NCI-H2081 (cell line): ENCODE measurements at places on chromosomes 6 and 20.

- no peak for DNase-seq
Observed at GRCh38 chr6:34070315-34071135, 75.4 kb downstream of the GRM4 start.

DNA sequence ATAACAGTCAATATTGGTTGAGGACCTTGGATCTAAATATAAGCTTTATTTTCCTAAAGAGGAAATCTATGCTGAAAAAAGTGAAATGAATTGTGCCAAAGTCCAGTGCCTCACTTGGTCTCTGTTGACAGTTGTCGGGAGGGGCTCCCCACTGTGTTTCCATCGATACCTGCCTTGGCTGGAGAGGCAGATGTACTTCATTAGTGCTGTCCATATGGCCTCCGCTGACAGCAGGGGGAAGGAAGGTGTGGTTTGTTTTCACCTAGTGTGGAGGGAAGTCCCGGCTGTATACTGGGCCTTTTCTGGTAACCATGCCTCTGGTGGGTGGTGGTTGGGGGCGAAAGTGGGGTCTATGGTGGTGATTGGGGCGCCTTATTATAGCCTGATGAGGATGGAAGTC lies 42.7 kb downstream of the CD2AP start:
- peak; percentile 52 for DNase-seq

DNA sequence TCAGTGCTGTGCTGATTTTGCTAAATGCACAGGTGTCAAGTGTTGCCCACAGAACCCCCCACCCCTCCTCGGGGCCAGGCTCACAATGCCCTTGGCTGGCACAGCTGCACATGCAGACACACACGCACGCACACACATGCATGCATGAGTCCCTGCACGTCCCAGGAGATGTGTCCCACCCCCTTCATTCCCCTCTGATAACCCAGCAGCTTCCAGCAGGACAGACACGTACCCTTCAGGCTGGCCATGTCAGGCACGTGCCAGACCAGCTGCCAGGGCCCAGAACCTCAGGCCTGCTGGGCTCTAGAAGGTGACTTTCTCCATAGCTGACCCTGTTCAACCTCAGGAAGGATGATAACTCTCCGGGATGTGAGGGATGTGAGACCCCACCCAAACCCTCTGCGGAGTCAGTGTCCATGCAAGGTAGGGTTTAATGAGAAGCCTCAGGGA lies 44.4 kb downstream of the MRPL14 start:
- DNase-seq, result no peak

GRCh38 chr6:38871741-38872568 lies 156.8 kb downstream of the DNAH8 start:
- peak; percentile 43 for DNase-seq

DNA sequence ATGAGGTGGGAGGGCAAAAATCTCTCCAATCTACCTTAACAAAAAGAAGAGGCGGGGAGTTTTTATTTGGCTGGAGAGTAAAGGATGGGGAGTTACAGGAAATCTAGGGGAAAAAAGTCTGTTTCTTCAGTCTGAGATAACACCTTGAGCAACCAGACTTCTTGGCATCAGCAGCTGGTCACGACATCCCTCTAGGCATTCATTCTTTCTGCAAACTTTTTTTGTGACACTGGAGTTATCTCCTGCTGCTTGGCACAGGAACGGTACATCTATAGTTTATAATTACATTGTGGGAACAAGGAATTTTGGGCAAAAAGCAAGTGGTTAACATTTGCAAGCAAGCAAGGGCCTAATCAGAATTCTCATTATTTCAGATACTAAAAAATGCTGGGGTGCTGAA lies 50.6 kb upstream of the IFNGR1 start:
- DNase-seq, result no peak

- DNase-seq, result no peak
Observed at GRCh38 chr6:105028898-105029297, 72.0 kb downstream of the LIN28B start.

GRCh38 chr20:55283889-55284288 lies 721.4 kb downstream of the CBLN4 start:
- no peak for DNase-seq

GRCh38 chr20:48843057-48843806 lies 15.4 kb upstream of the PREX1 start:
- no peak for DNase-seq

- DNase-seq, result no peak
Observed at GRCh38 chr6:73028124-73028766, 197.1 kb downstream of the KHDC1L start.

DNA sequence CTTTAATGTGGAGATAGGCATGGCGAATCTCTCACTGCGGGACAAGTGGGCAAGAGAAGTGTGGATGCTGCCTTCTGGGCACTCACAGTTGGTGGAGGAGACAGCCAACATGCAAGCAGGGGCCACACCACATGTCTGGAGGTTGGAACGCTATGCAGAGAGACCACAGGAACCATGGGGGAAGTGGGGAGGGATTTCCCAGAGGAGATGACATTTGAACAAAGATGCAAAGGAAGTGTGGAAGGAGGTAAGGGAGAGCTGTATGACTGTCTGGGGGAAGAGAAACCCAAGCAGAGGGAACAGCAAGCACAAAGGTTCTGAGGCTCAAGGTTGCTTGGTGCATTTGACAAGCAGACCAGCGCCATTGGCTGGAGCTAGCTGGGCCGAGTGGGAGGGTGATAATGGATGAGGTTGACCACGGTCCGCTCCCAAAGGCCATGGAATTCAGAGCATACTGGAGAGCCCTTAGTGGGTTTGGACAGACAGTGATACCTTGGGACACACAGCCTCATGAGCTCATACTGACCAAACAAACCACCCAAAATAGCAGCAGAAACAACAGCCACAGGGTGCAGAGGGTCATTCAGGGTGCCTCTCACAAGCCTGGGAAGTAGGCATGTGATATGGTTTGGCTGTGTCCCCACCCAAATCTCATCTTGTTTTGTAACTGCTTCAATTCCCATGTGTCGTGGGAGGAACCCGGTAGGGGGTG lies 7.6 kb upstream of the FAM110A start:
- DNase-seq, result no peak

DNA sequence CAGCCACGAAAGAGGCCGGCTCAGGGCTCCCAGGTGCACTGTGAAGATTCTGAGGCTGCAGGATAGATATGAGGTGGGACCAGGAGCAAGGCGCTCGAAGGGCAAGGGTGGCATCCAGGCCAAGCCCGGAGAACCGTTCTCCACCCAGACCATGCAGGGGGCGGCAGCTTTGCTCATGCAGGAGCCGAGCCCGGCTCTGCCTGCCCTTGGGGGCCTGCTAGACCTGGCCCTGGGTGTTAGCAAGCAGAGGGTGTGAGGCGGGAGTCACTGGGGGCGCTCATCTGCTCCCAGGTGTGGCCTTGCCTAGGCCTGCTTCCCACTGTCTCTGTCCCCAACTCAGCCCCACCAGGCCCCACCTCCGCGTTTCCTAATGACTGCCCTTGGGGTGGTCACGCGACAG lies 59.4 kb downstream of the WDR27 start:
- no peak for DNase-seq

- DNase-seq, result no peak
Observed at GRCh38 chr6:66970373-66970772, 1263.3 kb upstream of the EYS start.

DNA sequence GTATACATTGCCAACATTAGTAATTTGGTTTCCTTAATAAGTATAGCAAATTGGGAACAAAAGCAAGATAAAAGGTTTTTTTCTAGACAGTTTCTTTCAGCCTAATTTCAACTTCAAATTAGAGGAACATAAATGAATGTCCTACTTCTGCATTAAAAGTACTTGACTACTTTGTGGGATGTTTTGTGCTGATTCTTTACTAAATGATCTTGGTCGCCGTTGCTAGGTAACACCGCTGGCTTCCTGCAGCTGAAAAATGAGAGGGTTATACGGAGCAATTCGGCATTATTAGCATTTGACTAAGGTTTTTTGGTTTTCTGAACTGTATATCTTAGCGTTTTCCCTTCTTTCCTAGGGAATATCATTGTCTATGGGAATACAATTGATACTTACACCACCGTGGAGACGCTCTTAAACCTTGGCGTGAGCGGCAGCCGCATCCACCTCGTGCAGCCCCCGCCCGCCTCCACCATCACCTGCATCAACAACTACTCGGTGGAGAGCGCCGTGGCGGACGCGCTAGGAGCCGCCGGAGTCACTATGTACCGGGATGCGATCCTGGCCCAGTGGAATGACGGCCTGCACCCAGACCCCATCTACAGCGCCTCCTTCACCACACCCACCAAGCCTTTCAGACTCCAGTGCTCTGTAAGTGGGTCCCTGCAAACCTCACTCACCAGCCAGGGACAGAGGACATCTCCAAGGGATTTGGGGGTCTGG lies 90.9 kb upstream of the INSM1 start:
- no peak for DNase-seq

DNA sequence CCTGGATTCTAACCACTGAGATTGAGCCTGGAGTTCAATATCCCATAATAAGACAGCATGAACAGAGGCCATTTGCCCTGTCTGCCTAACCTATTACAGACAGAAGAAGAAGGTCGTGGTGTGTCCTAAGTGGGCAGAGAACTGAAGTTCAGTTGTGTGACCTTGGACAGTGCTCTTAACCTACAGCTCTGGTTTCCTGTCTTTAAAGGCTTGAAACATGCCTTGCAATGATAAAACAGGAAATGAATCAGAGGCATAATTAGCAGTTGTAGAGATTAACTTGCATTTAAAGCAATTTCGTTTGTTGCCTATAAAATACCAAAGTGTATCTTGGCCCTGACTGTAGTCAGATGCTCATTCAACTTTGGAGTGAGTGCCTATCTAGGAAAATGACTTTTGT lies 507.2 kb upstream of the CHD6 start:
- DNase-seq, result no peak

DNA sequence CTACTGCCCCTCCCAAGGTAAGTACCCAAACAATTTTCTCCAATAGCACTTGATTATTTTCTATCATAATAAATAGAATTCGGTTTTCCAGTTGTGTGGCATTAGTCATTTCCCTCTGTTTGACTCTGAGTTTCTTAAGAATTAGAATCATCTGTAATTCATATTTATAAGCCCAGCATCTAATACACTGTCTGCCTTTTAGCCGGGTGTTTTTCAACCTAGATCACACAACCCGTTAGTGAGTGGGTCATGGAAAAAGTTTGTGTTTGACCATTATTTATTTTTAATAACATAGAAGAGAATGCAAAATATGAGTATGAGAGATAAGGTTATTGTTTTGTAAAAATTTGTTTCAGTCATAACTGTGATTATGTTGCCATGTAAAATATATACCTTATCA lies 701.6 kb downstream of the RFPL4B start:
- DNase-seq, result no peak

DNA sequence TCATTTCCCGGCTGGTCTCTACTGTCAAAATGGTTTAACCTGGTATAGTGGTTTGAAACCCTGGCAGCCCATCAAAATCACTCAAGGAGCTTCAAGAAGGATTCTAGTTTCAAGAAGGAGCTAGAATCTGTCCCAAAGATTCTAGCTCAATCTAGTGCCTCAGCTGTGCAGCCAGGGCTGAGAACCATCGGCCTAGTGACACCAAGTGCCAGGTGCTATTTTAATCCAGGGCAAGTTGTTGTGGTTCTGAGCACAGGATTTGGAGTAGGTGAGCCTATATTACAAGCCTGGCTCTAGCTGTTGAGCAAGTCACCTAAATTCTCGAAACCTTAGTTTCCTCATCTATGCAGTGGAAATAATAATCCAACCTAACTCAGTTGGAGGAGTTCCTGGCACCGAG lies 3.7 kb downstream of the MOCS1 start:
- DNase-seq, result no peak

DNA sequence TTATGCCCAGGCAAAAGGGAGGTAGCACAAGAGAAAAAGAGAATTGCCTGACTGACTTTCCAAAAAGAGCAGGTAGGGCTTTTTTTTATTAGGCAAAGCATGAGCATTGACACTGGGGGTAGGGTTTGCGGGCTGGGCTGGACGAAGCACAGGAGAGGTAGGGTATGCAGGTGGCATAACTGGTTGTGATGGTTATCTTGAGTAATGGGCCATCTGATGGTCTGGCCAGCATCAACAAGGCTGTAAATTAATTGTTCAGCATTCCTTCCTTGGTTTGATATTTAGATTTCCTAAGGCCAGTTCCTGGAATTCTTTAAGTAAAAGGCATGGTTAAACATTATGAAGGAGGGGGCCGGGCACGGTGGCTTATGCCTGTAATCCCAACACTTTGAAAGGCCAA lies 13.9 kb upstream of the BFSP1 start:
- no peak for DNase-seq

DNA sequence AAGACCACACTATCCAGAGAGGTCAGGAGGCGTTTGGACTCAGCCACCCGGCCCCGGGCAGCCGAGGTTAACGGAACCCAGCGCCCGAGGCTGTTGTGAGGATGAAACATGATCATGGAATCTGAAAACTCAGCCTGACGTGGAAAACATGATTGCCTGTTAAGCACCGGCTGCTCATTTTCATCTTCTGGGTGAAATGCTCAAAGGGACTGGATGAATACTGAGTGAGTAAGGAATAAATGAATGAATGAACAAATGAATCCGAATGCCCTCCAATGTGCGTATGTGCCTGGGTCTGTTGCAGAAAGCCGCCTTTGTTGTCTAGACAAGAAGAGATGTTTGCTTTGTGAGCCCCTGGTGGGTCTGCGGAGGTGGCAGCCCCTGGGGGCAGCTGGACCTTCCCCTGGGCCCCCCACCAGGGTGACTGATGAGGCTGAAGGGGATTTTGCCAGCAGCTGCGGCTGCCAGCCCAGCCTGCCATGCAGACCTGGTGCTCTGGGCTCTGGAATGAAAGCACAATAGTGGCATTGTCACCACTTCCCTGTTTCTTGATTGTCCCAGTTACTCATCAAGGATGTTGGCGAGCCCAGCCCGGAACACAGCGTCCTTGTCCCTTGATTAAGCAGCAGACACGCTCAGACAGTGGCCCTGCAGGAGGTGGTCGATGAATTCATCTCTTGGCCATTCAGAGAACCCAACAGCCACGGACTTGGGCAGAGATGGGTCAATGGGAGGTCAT lies 211.1 kb downstream of the ANKRD60 start:
- DNase-seq, result no peak

GRCh38 chr20:61753987-61754956 lies 311.4 kb downstream of the TAF4 start:
- DNase-seq, result no peak

DNA sequence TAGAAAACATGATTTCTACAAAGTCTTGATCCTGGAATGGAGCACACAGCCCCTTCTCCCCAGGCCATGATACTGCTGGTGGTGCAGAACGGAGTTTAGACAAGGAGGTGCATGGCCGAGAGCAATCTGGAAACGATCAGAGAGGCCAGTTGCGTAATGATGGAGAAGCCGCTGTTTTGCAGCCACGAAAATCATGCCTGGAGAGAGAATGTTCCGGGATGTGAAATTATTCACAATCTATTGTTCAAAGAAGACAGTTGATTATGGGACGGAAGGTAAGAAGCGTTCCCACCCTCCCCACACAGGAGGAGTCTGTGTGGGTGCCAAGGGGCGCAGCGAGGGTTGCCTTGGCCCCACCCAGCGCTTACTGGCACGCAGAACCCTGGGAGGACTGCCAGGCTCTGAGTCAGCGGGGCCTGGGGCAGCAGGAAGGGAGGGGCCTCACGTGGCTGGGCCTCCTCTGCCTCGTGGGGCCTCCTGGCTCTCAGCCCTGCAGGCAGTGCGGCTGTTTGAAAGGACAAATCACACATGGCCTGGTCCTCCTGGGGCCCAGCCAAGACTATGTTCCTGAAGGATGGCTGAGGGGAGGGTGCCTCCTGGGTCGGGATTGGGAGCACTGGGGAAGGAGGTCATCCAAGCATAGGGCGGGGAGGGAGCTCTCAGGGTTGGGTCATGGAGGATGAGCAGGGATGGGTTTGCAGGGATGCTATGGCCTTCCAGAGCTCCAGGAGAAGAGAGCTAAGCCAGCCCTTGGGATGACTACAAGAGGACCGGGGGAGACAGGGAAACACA lies 8.7 kb upstream of the AP5S1 start:
- DNase-seq, result peak; percentile 98

GRCh38 chr20:61507778-61508177 lies 255.7 kb downstream of the CDH4 start:
- DNase-seq, result no peak

GRCh38 chr6:3911614-3912336 lies 62.6 kb downstream of the FAM50B start:
- peak; percentile 16 for DNase-seq
